LHCN-M2 (cell line): ENCODE measurements at places on chromosomes 6 and 20. TPM values are rescaled to one million over a fixed set of nuclear protein-coding genes. Genes with fewer than 3 reads are reported as not detected.

The GRM1 gene
- total RNA-seq: under 0.01 and 0.06 TPM in 2 replicates

GRCh38 chr20:35568645-35569044 is 26.8 kb downstream of the ERGIC3 start:
- DNase-seq: no peak

The SPATS1 gene
- total RNA-seq: not detected in 2 replicates

The PSORS1C1 gene
- total RNA-seq: 0.64 and 0.69 TPM in 2 replicates

The OPN5 gene
- not detected in 2 replicates for total RNA-seq

- DNase-seq: no peak
Observed at GRCh38 chr6:95636552-95637431, 59.5 kb downstream of the MANEA start.

The ABCC10 gene
- 14.9 and 15.7 TPM in 2 replicates for total RNA-seq

The REM1 gene
- not detected in 2 replicates for total RNA-seq

The CTCFL gene
- total RNA-seq: not detected in 2 replicates

GRCh38 chr20:37534401-37535157 is 6.9 kb upstream of the BLCAP start:
- peak; percentile 84 for DNase-seq

The NHLRC1 gene
- total RNA-seq: 1.5 and 3.3 TPM in 2 replicates

- no peak for DNase-seq
Observed at GRCh38 chr6:151143337-151143736, 96.4 kb upstream of the AKAP12 start.

GRCh38 chr20:45347936-45348778 is at the start of gene SDC4:
Gene SDC4 (minus strand): TSS chr20:45348424. CDS start chr20:45348384, 40 bp downstream.
- no peak for DNase-seq

The TSPO2 gene
- total RNA-seq: not detected in 2 replicates

- DNase-seq: peak; percentile 8
Observed at GRCh38 chr6:118787724-118788423, 106.1 kb upstream of the ASF1A start.

The DYNLT2 gene
- 0.77 and 1.9 TPM in 2 replicates for total RNA-seq

The ULBP1 gene
- 0.13 and 0.29 TPM in 2 replicates for total RNA-seq

DNA sequence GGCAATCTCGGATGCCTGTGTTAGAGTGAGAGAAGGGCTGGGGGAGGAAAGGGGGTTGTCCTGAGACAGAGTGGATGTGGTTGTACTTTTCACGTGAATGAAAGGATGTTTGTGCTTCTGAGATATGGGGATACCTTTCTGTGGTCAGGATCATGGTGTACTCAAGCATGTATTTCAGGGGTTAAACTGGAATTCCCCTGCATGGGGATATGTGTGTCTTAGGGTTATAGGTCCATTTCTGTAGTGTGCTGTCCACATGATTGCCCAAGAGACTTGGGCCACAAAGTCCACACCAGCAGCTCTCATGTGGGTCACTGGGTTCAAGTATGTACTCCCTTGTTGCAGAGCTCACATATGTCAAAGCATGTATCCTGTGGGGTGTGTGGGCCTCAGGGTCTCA is 10.5 kb downstream of the SYNGAP1 start:
- DNase-seq: no peak

GRCh38 chr20:32226391-32226790 is 18.7 kb downstream of the POFUT1 start:
- DNase-seq: no peak

DNA sequence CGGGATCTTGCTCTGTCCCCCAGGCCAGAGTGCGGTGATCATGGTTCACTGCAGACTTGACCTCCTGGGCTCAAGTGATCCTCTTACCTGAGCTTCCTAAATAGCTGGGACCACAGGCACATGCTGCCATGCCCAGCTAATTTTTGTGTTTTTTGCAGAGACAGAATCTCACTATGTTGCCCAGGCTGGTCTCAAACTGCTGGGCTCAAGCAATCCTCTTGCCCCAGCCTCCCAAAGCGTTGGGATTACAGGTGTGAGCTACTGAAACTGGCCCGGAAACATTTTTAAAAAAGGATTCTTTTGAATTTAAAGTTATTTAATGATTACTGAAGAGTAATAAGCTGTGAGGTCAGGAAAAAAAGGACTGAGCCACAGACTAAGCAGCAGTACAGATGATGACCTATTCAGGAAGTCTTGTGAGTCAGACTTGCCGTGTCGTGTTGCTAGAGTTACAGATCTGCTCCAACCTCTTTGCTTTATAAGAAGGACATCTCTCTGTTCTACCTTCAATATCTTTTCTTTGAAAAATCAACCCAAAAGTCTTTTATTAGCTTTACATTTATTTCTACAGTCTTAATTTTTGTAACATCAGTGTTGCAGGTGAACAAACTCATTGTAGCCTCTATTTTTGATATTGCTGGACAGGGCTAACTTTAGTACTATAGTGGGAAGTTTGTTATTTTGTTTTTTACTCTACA is 108.7 kb downstream of the NCOA3 start:
- peak; percentile 80 for DNase-seq

DNA sequence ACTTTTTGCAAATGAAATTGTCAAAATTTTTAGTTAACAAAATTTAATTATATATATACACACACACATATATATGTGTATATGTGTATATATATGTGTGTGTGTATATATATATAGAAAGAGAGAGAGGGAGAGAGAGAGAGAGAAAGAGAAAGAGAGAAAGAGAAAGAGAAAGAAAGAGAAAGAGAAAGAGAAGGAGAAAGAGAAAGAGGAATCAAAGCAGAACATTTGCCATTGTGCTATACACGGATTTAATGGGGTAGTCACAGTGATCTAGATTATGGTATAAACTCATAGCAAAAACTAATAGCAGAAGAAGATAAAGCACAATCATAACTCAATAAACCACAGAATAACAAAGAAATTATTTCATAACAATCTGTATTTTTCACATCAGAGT is 126.7 kb downstream of the DST start:
- DNase-seq: no peak
